Ecto neural progenitor cell (in vitro differentiated cells): ENCODE measurements at places on chromosomes 5 and 9.

- no peak for DNase-seq
Observed at GRCh38 chr5:14109041-14109747, 33.9 kb upstream of the TRIO start.

DNA sequence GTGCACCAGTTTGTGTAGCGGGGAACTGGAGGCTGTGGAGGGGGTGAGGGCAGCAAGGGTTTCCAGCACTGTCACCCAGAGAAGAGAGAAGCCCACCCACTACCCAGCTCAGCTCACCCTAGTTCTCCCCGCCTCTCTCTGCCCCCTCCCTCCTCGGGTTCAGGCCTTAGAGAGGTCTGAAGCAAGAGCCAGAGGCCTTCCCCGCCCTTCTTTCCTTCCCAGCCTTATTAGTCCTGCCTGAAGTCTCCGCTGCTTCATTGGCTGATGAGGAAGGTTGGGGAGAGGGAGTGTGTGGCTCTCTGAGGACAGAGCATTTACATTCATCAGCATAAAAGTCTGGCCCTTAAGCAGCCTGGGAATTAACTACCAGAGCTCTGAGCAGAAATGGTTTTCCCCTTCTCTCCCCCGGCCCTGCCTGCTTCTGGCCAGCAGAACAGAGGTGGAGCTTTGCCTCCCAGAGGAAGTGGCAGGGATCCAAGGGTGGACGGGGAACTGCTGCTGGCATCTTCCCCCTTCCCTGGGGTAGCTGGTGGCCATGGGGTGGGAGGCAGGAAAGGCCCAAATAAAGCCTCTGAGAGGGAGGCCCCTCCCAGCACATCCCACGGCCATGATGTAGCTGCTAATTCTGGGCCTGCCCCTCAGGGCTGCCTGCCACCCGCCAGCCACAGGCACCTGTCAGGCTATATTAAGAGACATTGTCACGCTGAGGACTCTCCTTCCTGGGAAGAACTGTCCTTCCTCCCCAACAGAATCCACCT, 4.1 kb downstream of the DNAJB5 start:
- DNase-seq, result no peak

GRCh38 chr5:94857111-94857510, 238.6 kb downstream of the SLF1 start:
- no peak for DNase-seq

GRCh38 chr9:18623221-18624079, 149.5 kb downstream of the ADAMTSL1 start:
- no peak for DNase-seq

- no peak for DNase-seq
Observed at GRCh38 chr5:87404359-87404758, 8.4 kb downstream of the CCNH start.

GRCh38 chr9:109904666-109905065, 124.7 kb downstream of the PALM2AKAP2 start:
- DNase-seq, result no peak
